NCI-H774 (cell line): ENCODE measurements at places on chromosomes 6 and 20.

- no peak for DNase-seq
Measured at GRCh38 chr20:23122321-23122720, 36.2 kb upstream of the CD93 start.

DNA sequence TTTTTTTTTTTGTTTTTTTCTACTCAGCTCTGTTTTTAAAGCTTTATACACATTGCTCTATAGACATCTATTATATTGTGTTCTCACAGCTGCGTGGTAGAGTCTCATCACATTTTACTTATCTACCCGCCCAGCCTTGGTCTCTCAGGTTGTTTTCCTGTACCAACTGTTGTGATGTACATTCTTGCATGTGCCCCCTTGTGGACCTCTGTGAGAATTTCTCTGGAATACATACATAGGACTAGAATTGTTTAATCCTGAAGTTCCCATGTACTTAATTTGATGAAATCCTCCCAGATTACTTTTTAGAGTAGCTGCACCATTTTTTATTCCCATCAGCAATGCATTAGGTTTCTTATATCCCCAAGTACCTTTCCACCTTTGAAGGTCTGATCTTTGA, 40.4 kb upstream of the TINAG start:
- DNase-seq: no peak

DNA sequence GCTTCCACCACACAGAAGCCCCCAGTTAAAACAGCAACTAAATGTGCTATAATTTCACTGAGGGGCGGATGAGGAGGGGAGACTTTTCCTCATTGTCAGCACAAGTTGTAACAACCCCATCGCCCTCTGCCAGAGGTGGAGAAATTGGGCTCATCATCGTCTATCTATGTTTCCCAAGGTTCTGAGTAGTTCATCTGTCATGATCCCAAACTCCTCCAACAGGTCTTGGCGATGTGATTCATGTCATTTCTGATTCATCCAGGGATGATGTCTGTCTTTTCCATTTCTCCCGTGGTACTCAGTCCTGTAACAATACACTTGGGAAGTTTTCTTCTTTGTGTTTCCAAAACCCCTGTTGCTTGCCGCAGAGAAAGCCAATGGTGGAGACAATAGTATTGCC, 51.0 kb downstream of the TFAP2A start:
- DNase-seq: no peak

DNA sequence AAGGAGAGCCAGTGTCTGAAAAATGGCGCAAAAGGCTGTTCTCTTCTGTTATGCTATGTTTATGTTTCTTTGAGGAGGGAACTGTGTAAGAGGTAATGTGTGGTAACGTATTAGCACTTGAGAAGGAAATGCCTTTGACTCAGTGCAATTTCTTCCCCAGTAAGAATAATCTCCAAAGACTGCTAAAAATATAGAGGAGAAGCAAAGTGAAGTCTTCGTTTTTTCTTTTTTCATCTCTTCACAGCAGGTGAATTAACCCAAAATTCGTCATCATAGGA, 47.1 kb upstream of the IFNGR1 start:
- DNase-seq: no peak

DNA sequence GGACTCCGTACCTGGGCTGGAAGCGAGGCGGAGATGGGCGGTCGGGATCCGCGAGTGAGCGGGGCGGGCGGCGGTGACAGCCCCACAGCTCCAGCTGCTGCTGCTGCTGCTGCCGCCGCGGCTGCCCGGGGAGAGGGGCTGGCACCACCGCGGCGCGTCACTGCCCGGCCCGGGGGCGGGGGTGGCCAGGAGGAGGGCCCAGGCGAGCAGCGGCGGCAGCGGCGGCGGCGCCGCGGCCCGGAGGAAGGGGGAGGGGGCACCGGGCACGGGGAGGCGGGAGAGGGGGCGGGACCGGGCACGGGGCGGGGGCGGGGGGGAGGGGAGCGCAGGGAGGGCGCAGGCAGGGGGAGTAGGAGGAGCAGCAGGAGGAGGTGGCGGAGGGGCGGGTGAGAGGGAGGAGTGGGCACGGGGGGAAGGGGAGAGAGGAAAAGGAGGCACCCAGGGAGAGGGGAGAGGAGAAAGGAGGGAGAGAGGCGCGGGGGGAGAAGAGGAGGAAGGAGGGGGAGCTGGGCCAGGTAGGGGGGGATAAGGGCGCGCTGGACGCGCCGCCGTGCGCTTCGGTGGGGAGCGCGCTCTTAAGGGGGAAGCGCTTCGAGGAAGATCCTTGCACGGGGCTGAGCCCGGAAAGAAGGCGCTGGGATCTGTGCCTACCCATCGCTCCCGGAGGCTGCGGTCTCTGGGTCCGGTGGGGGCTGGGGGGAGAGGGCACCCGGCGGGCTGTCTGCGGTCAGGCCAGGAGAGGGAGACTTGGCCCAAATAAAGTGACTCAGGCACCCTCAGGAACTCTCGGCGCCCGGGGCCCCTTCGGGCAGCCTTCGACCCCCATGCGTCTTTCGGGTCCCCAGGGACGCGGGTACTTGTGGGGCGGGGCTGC, 101.5 kb downstream of the NOL4L start:
- DNase-seq: peak; percentile 85

DNA sequence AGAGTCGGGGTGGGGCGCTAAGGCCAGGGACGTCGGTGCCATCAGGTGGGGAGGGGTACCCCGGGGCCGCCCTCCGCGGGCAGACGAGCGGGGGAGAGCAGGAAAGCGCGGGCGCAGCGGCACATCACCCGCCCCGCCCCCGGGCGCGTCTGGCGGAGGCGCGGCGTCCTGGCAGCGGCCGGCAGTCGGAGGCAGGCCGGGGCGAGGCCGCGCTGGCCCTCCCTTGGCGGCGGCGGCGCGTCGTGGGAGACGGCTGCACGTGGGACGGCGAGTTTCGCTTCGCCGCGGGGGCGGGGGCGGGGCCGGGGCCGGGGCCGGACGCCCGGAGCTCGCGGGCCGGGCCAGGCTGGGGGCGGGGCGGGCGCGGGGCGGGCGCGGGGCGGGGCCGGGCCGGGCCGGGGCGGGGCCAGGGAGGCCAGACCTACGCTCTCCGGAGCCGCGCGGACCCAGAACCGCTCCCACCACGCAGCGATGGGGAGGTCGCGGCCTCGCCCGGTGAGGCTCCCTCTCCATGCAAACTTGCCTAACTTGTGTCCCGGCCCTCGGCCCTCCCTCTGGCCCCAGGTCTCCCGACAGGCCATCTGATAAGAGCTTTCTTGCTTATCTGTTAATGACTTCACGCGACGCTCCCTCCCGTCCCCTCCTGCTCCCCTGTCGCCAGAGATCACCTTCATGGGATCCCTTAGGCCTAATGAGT, 12.5 kb downstream of the ITPR3 start:
- DNase-seq: peak; percentile 8

DNA sequence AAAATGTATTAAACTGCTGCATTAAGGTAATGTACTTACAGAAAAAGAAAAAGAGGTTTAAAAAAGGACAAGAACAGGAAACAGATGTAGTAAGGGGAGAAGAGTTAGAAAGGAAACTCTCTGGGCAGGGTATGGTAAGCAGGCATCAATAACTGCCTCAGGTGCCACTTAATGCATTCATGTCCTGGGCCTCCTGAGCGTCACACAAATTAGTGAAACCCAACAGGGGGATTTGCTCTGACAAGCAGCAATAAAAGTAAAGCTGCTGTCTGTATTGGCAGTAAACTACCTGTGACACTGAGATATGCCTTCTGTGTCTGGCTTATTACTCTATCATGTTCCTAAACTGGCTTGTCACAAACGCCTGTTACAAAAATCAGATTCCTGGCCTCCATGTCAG, 1.5 kb upstream of the EFHC1 start:
- no peak for DNase-seq
